RKO (cell line): ENCODE measurements at places on chromosomes 12 and 14.

GRCh38 chr12:104057771-104058197 is 6.5 kb upstream of the HCFC2 start:
- peak; percentile 46 for DNase-seq

DNA sequence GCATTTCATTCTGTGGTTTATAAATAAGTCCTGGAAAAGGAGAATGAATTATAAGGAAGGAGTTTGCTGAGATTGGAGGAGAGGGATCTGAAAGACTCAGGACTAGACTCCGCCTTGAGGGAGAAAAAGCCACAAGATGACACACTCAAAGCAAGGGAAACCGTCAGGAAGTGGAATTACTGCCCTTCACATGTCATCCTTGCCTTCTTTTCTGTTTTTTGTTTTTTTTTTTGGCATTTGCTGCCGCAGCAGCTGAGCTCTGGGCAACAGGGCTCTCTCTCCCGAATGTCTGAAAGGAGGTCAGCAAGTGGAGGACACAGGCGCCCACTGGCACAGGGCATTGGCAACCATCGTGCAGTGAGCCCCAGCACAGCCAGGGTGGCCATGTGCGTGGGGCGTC is 344.9 kb downstream of the DPF3 start:
- no peak for DNase-seq

- no peak for DNase-seq
Observed at GRCh38 chr14:88815980-88816379, 8.5 kb upstream of the TTC8 start.

- DNase-seq: peak; percentile 75
Observed at GRCh38 chr14:70807898-70808415, 1.4 kb downstream of the MAP3K9 start.

GRCh38 chr14:32737621-32738020 is 201.1 kb upstream of the NPAS3 start:
- DNase-seq: no peak

DNA sequence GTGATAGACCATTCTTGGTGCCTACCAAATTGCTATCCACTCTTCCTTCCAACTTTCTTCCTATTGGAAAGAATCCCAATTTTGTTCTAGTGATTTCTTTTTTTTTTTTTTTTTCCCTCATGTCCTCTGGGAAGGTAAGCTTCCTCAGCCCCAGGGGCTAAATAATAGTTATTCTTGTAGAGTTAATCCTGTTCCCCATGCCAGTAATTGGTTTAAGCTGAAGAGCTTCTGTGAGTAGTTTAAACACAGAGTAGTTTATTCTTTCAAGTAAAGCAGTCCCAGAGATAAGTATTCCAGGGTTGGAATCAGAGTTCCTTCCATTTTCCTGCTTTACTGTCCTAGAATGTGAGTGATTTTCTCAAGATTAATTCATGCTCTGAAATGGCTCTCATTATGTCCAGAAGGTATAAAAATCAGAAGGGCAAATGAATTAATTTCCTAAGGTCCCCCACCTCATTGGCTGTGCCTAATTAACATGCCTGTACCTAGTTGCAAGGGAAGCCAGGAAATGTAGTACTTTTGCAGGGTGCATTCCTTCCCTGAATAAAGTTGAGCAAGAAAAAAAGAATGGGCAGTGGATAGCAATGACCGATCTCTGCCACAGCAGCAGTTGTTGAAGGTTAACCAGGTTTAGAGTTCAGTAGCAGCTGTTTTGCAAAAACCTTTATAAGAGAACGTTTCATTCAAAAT is 97.8 kb downstream of the PLEKHA5 start:
- DNase-seq: no peak

DNA sequence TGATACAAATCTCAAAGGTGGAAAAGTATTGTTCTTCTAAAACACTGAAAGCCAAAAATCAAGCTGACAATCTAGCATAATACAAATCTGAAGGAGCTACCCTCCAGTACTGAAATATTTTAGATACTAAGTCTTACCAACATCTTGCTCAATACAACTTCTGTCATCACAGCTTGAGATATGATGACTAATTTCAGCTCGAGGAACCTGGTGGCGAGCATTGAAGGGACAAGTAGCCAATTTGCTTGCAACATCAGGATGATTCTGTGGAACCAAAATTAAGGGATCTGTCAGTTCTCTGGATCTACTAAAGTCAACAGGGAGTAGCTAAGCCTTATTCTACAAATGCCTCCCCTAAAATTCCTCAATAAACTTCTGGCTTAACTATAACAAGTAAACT is 10.4 kb downstream of the GTSF1 start:
- peak; percentile 62 for DNase-seq

GRCh38 chr14:79740066-79740601 is 471.2 kb downstream of the DIO2 start:
- DNase-seq: no peak

DNA sequence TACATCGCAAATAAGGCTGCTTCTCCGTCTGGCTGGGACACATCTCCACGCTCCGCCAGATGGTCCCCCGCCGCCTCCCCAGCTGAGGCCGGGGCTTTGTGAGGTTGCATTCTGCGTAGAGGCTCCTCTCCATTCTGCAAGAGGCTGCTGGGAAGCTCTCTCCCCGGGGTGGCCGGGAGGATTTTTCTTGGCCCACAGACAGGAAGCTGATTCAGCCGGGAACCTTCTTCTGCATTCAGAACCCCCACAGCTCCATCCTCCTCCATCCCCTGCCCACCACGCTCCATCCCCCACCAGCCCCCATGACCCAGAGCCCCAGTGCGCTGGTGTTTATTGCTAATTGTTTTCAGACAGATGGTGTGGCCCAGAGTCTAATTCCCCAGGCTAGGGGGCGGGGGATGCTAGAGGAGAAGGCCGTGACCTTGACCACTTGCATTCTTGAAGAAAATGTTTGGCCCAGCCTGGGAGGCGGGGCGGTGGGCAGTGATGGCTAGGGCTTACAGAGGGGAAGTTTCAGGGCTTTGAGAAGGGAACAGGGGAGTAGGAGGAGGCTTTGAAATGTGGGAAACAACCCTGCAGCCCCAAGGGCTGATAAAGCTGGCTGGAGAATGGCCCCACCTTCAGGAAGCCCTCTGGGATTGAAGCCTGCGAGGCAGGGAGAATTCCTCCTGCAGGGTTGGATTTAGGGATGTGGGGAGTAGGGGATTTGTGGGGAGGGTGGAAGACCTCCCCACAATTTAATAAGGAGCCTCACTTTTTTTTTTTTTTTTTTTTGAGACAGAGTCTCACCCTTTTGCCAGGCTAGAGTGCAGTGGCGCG is 88.5 kb upstream of the NCOR2 start:
- DNase-seq: no peak

DNA sequence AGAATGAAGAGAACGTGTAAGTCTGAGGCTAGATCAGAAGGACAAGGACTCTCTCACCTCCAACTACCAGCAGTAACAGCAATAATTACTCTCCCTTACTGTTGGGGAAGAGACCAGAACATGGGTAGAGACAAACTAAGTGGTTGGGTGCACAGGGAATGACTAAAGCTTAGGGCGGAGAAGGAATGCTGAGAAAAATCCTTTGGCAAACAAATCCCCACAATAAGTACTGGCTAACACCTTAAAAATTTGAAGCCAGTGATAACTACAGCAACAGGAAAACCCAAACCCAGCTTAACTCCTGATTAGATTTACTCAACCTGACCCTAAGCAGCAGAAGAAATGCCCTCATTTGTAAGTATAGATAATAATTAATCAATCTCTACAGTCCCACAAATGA is 759.0 kb downstream of the AACS start:
- no peak for DNase-seq

- peak; percentile 74 for DNase-seq
Observed at GRCh38 chr12:94941440-94941862, 62.0 kb downstream of the NDUFA12 start.

- DNase-seq: no peak
Observed at GRCh38 chr12:6452245-6452943, 552 bp downstream of the TAPBPL start.

DNA sequence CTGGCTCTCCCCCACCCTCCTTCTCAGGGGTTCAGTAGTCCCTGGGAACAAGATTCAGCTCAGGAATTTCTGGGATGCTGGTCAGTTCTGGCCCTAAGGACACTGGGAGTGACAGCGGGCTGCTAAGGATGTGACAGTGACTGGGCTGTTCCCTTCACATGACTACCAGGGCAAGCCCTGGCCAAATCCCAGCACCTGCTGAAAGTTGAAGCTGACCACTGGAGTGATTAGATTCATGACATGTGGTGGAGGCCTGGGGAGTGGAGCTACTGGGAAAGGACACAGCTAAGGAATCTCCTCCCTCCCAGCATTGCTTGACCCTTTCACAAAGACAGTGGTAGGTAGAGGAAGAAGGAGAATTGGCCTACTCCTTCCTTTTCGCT is 204.9 kb downstream of the DAD1 start:
- no peak for DNase-seq

GRCh38 chr14:55980970-55981369 is 137.2 kb upstream of the PELI2 start:
- DNase-seq: peak; percentile 33

- DNase-seq: no peak
Observed at GRCh38 chr14:85296456-85297210, 233.3 kb upstream of the FLRT2 start.

- no peak for DNase-seq
Observed at GRCh38 chr12:29403991-29404390, 23.0 kb upstream of the ERGIC2 start.

GRCh38 chr12:54723379-54724256 is 75.5 kb upstream of the DCD start:
- peak; percentile 38 for DNase-seq

DNA sequence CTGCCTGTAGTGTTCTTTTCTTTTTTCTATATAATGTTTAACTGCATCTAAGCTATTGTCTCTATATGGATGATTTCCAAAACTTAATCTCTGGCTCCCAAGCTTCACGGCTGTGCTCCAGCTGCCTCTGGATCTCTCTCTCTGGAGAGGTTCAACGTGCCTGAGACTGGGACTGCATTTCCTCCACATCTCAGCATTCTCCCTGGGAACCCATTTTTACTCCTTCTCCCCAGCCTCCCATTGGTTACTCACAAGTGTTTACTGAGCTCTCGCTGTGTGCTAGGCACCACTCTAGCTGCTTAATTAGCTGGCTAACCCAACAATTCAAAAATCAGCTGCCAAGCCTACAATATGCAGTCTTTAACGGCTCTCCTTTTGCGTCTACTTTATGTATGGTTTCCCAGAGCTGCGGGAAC is 34.7 kb downstream of the FBXL14 start:
- no peak for DNase-seq
